ENCODE measurements at places on chromosomes 4 and X.

DNA sequence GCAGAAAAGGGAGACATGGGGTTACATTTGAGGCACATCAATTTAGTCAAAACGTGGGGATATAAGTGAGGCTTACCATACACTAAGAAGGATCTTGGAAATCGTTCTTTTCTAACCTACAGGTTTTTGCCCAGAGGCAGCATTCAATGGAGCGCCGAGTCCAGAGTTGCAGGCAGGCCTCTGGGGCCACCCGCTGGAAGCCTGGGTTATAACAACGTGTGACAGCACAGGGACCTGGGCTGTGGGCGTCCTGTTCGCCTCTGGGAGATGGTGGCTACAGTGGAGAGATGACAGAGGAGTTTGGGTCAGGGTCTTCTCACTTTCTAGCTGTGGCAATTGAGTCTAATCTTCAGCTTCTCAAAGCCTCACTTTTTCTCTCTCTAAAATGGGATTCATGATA, 53.9 kb downstream of the ENPP6 start:
- no peak for DNase-seq

GRCh38 chrX:87236830-87237440, 280.7 kb upstream of the KLHL4 start:
- DNase-seq, result no peak

DNA sequence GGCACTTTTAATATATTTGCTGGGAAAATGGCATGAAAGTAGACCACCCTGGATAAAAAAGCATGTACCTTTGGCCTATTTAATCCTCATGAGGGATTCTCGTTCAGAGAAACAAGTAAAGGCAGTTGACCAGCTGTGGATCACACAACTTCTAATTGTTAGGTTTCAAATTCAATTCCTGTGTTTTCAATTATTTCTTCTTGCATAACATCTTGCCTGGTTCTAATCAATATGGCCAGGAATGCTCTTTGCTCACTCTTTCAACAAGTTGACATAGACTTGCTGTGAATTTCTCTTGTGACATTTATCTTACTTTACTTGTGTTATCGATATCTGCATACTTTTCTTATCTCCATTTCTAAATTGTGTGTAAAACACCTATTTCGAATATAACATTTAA, 211.8 kb downstream of the SLC7A11 start:
- no peak for DNase-seq

- no peak for DNase-seq
Observed at GRCh38 chr4:117084866-117085701, at the start of gene TRAM1L1. Gene TRAM1L1 (minus strand): TSS chr4:117085576. CDS start chr4:117085393, 183 bp downstream.

DNA sequence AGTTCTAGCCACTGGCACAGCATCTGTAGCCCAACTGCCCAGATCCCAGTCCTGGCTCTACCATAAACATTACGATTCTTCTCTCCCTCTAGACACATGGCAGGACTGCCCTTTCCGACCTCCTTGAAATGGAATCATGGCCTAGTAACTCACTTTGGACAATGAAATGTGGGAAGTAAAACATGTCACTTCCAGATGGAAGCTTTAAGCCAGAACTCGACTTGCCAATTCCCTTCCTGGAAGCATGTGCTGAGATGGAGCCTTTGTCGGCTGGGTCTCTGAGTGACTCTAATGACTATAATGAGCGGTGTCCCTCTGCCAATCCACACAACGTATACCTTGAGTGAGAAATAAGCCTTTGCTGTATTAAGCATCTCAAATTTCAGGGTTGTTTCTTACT, 34.7 kb downstream of the SH3RF1 start:
- no peak for DNase-seq

GRCh38 chr4:53932796-53933610, 131.4 kb downstream of the CHIC2 start:
- no peak for DNase-seq

DNA sequence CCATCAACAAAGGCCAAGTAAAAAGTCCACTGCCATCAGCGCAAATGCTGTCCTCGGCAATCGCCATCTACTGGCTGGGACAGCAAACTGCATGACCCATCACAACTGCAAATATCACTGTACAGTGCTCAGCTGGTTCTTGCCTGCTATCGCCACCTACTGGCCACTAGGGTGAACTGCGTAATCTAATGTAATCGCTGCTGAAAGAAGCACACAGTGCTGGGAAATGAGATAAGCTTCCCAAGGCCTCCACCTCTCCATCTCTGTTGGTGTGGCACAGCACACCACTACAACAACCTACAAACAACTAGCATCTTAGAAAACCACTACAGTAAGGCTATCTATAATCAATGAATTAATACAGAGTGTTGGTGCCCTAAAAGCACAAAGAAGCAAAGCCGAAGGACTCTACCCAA, 298.3 kb downstream of the TEX13A start:
- DNase-seq, result peak; percentile 1

DNA sequence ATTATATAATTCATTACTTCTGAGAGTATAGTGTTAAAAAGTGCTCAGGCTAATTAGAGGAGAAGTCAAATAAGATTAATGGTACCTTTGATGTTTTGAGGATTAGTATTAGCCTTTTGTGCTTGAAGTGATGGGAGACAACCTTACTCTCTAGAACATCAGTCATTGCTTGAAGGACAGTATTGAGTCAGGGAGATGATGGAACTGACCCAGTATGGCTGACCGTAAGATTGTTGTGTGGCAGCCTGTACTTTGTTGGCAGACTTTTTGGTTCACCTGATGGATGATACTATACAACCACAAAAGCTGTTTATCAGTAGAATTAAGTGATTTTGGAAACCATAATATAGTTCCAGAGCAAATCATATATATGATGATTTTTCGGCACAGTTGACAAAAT, 9.9 kb downstream of the OGT start:
- no peak for DNase-seq

GRCh38 chr4:67684839-67685531, 16.0 kb downstream of the UBA6 start:
- no peak for DNase-seq

GRCh38 chrX:72105436-72105835, 26.3 kb downstream of the RTL5 start:
- no peak for DNase-seq

All from gastrocnemius medialis (tissue), 4 donors.